ENCODE measurements at places on chromosomes 7 and 10. TPM values are rescaled to one million over a fixed set of nuclear protein-coding genes. Genes with fewer than 3 reads are reported as not detected.
A peak's percentile ranks its signal among the peaks of the same experiment; 100 is the strongest.

GRCh38 chr7:57412618-57413017 lies 37.4 kb upstream of the ZNF716 start:
- H3K27me3 ChIP-seq = no peaks in the 10 kb centered on the region
- no peak overlapping the region for H3K27ac ChIP-seq
- no peaks in the 10 kb centered on the region for H3K4me1 ChIP-seq

AKR1C1 gene
- total RNA-seq = 6.5 TPM

- DNase-seq = no peak
- no peaks in the 10 kb centered on the region for H3K36me3 ChIP-seq
- no peaks in the 10 kb centered on the region for H3K4me1 ChIP-seq
- no peak overlapping the region for H3K4me3 ChIP-seq
- no peak overlapping the region for H3K27ac ChIP-seq
Measured at GRCh38 chr7:36847946-36848345, 123.7 kb upstream of the AOAH start.

IKZF1 gene
- 1.6 TPM for total RNA-seq

- no peak overlapping the region for H3K27ac ChIP-seq
- H3K4me3 ChIP-seq = no peak overlapping the region
- no peaks in the 10 kb centered on the region for H3K36me3 ChIP-seq
Measured at GRCh38 chr10:53387562-53387961, 615.0 kb upstream of the MBL2 start.

COBL gene
- 60.6 TPM for total RNA-seq

OR2A5 gene
- total RNA-seq = not detected

MBLAC1 gene
- 2.3 TPM for total RNA-seq

GRCh38 chr7:41763626-41764025 lies 60.7 kb upstream of the INHBA start:
- H3K36me3 ChIP-seq = no peaks in the 10 kb centered on the region
- H3K4me3 ChIP-seq = no peak overlapping the region
- DNase-seq = no peak

- H3K27me3 ChIP-seq = no peaks in the 10 kb centered on the region
- no peak overlapping the region for H3K27ac ChIP-seq
- peaks cover 5% of the 10 kb centered on the region for H3K36me3 ChIP-seq
- peaks cover 6% of the 10 kb centered on the region for H3K4me1 ChIP-seq
Measured at GRCh38 chr7:140475747-140476333, 3.5 kb downstream of the MKRN1 start.

DNA sequence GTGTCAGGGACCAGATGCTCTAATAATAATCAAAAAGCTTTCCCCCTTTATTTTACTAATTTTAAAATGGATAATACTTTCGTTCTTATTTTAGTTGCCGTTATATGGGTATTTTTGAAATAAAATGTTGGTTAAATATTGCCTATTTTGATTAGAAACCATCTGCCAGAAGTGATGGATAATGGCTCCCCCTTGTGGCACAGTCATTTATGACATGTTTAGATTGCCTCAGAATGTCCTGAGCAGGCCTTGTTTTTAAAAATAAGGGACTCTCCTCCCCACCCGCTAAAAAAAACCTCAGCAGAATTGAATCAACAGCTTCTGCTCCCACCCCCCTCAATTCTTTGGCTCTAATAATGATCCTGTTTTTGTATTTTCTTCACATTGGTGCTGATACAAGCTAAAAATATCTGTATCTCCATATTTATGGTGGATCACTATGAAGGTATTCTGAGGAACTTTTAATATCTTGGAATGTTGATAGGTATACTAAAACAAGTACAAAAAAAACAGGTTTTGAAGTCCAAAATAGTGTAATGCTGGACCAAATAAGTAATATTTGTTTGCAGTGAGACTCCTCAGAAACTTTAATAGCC lies 38.8 kb downstream of the TMEM60 start:
- H3K36me3 ChIP-seq = no peaks in the 10 kb centered on the region
- no peaks in the 10 kb centered on the region for H3K4me1 ChIP-seq
- H3K4me3 ChIP-seq = no peak overlapping the region
- peak; percentile 80 for DNase-seq
- no peak overlapping the region for H3K27ac ChIP-seq

GRCh38 chr10:134247-135131 lies 766 bp upstream of the ZMYND11 start:
- H3K36me3 ChIP-seq = no peaks in the 10 kb centered on the region
- peaks cover 16% of the 10 kb centered on the region for H3K4me1 ChIP-seq
- H3K27me3 ChIP-seq = no peaks in the 10 kb centered on the region

GRCh38 chr7:111740942-111741341 lies 178.7 kb upstream of the IMMP2L start:
- no peaks in the 10 kb centered on the region for H3K27me3 ChIP-seq

DNA sequence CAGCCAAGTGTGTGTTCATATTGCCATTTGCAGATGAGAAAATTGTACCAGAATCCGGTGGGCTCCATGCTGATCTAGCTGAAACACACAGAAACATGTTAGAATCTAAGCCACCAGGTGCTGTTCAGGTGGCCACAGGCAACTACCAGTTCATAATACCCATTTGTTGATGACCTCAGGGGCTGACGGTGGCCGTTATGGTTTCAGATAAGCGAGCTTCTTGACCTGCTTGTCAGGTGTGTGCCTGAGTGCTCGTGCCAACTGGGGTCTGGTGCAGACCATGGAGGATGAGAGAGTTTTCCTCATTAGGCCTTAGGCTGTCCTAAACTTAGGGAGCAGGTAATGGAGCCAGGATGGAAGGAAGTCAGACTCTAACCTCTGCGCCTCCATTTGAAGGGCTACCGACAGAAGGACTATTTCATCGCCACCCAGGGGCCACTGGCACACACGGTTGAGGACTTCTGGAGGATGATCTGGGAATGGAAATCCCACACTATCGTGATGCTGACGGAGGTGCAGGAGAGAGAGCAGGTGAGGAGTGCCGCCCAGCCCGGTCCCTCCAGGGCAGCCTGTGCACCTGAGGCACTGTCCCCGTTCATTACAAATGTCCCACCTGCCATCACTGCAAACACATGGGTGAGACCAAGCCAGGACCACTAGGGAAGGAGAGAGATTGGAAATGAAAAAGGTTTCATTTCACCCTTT lies 53.1 kb downstream of the MKI67 start:
- no peak overlapping the region for H3K4me3 ChIP-seq
- no peak for DNase-seq
- peaks cover 4% of the 10 kb centered on the region for H3K4me1 ChIP-seq
- no peaks in the 10 kb centered on the region for H3K27me3 ChIP-seq
- peaks cover 20% of the 10 kb centered on the region for H3K36me3 ChIP-seq

GRCh38 chr10:114034923-114035645 lies 8.6 kb upstream of the ADRB1 start:
- no peaks in the 10 kb centered on the region for H3K36me3 ChIP-seq
- H3K4me3 ChIP-seq = no peak overlapping the region
- no peaks in the 10 kb centered on the region for H3K4me1 ChIP-seq
- H3K27me3 ChIP-seq = peaks cover 10% of the 10 kb centered on the region
- no peak for DNase-seq

- H3K27ac ChIP-seq = no peak overlapping the region
- H3K27me3 ChIP-seq = no peaks in the 10 kb centered on the region
- peaks cover 3% of the 10 kb centered on the region for H3K4me1 ChIP-seq
- H3K4me3 ChIP-seq = no peak overlapping the region
- H3K36me3 ChIP-seq = peaks cover 28% of the 10 kb centered on the region
- DNase-seq = no peak
Measured at GRCh38 chr10:121921238-121921931, 6.4 kb downstream of the ATE1 start.

PDSS1 gene
- total RNA-seq = 9.3 TPM

DNA sequence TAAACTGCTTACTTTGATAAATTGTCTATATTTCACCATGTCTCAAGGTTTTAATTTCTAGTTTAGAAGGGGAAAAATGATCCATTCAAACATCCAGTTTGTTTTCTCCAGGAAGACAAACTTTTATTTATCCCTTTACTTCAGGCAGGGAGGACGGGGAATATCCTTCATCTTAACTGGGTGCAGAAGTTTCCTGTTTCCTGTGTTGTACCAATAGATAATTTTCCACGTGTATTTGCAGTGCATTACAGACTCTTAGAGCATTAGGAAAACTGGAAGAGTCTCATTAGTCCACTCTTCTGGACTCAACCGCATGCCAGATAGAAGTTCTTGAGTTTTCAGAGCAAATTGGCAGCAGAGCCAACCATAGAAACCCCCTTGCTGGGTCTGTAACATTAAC lies 39.4 kb upstream of the PIP4K2A start:
- H3K27ac ChIP-seq = peak overlapping the region; percentile 10
- DNase-seq = no peak
- no peaks in the 10 kb centered on the region for H3K36me3 ChIP-seq
- H3K27me3 ChIP-seq = no peaks in the 10 kb centered on the region
- no peaks in the 10 kb centered on the region for H3K4me1 ChIP-seq

DNA sequence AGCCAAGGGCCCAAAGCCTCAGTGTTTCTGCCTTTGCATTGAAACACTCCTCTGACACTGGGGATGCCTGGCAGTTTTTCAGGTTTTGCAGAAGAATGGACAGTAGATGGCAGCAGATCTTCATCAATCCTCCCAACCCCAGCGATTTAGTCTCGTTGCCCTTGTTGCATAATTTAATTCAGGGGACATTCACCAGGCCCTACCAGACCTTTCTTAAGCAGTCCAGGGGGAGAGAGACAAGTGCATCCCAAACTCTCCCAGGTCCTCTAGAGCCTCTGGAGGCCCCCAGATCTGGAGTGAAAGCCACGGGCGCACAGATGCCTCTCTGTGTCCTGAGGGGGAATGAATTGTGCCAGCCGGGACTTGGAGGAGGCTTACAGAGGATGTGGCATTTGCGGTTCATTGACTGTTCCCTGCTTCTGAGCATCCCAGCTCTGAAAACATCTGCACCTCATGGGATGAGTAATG lies 29.6 kb downstream of the MINDY4 start:
- H3K36me3 ChIP-seq = peaks cover 8% of the 10 kb centered on the region
- no peaks in the 10 kb centered on the region for H3K27me3 ChIP-seq
- no peak overlapping the region for H3K27ac ChIP-seq
- H3K4me3 ChIP-seq = no peak overlapping the region
- H3K4me1 ChIP-seq = peaks cover 46% of the 10 kb centered on the region
- peak; percentile 92 for DNase-seq

DNA sequence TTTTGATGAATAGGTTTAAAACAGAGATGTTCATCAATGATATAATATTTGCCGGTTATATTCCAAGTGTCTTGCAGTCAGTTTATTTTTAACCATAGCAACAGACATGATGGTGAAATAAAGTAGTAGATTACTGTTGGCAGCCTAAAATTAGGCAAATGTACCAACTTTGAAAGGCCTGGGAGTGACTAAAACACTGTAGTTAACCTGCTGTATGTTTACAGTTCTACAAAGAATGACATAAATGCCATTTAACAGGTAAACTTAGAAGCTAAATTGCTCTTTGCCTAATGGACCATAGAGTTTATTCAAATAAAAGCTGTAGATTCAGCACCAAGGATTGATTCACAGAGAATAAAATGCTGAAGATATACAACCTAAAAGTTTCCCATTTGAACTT lies 64.1 kb downstream of the PHTF2 start:
- H3K4me1 ChIP-seq = no peaks in the 10 kb centered on the region
- H3K36me3 ChIP-seq = no peaks in the 10 kb centered on the region
- H3K4me3 ChIP-seq = no peak overlapping the region
- DNase-seq = peak; percentile 45
- H3K27me3 ChIP-seq = no peaks in the 10 kb centered on the region

GRCh38 chr7:23893176-23893941 lies 183.3 kb downstream of the STK31 start:
- no peaks in the 10 kb centered on the region for H3K36me3 ChIP-seq
- peaks cover 8% of the 10 kb centered on the region for H3K4me1 ChIP-seq
- no peaks in the 10 kb centered on the region for H3K27me3 ChIP-seq
- no peak overlapping the region for H3K27ac ChIP-seq
- H3K4me3 ChIP-seq = no peak overlapping the region

- H3K36me3 ChIP-seq = no peaks in the 10 kb centered on the region
- H3K4me3 ChIP-seq = no peak overlapping the region
- H3K4me1 ChIP-seq = no peaks in the 10 kb centered on the region
- H3K27me3 ChIP-seq = no peaks in the 10 kb centered on the region
Measured at GRCh38 chr10:28730031-28730778, 52.9 kb downstream of the BAMBI start.

DNA sequence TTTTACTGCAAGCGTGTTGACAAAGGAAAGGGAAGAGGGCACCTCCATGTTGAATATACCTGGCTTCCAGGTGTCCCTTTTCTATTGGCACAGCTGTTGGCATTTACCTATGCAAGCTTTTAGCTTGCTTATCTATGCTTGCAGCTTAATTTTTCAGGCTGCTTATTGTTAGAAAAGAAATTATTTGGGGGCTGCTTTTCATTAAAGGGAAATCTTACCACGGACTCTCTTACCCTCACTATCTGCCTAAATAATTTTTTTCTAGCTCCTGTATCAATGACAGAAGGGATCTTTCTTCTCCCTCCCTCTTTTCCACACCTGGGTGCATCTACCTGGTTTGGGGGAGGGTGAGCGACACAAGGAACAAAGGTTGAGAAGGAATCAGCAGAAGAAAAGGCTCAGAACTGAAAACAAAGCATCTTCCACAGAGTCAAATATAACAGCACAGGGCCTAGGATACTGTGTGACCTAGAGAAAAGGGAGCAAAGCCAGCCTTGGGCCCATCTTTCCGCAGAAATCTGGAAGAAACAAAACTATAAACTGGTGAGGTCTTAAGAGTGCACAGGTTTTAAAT lies 15.2 kb upstream of the GJC3 start:
- H3K36me3 ChIP-seq = no peaks in the 10 kb centered on the region
- H3K4me1 ChIP-seq = no peaks in the 10 kb centered on the region
- H3K4me3 ChIP-seq = no peak overlapping the region
- peaks cover 2% of the 10 kb centered on the region for H3K27me3 ChIP-seq
- DNase-seq = no peak

GRCh38 chr10:6013413-6014192 lies 36.3 kb upstream of the IL15RA start:
- no peaks in the 10 kb centered on the region for H3K36me3 ChIP-seq
- no peak for DNase-seq
- no peaks in the 10 kb centered on the region for H3K27me3 ChIP-seq
- no peaks in the 10 kb centered on the region for H3K4me1 ChIP-seq
- H3K4me3 ChIP-seq = no peak overlapping the region
- H3K27ac ChIP-seq = no peak overlapping the region

Measured in muscle of leg (tissue), 16 donors.